LHCN-M2 (cell line): ENCODE measurements at places on chromosomes 2 and 18. TPM values are rescaled to one million over a fixed set of nuclear protein-coding genes. Genes with fewer than 3 reads are reported as not detected.

Gene UBXN4
- 44.1 and 56.4 TPM in 2 replicates for total RNA-seq

Gene KIF5C
- total RNA-seq = 0.17 and 0.32 TPM in 2 replicates

Gene RAB6C
- not detected in 2 replicates for total RNA-seq

Gene DSG4
- not detected in 2 replicates for total RNA-seq

Gene TBR1
- not detected in 2 replicates for total RNA-seq
